ENCODE measurements at places on chromosomes 1 and 21.

DNA sequence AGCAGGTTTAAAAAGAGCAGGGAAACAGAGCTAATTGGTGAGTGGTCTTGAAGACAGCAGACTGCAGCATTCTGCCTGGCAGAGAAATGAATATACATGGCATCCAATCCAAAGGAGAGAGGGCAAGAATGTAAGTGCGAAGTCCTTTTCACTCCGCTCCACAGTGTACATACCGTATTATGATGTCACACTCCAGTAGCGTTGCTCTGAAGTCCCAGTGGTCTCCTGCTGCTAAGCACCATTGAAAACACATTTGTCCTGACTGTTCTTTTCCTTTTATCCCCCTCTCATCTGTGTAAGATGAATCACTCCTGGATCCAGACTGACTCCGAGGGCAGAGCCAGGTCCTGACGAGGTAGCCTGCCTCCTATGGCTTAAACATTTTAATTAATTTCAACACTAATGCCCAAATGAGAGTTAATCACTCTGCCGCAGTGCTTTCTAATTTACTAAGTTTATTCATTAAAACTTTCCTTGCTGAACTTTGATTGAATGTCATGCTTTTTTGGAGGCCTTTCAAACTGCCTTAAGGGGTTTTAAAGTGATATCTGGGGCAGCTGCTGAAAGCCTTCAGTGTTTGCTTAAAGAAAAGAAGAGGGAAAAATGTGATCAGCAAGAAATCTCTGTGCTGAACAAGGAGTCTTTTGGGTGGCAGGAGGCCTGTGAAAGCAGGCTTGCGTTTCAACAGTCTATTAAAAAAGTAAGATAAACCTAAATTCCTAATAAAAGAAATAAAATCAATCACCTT is 227.2 kb downstream of the ATG4C start:
- peak; percentile 84 for DNase-seq

- no peak for DNase-seq
Measured at GRCh38 chr1:205232127-205232820, 4.5 kb downstream of the TMCC2 start.

DNA sequence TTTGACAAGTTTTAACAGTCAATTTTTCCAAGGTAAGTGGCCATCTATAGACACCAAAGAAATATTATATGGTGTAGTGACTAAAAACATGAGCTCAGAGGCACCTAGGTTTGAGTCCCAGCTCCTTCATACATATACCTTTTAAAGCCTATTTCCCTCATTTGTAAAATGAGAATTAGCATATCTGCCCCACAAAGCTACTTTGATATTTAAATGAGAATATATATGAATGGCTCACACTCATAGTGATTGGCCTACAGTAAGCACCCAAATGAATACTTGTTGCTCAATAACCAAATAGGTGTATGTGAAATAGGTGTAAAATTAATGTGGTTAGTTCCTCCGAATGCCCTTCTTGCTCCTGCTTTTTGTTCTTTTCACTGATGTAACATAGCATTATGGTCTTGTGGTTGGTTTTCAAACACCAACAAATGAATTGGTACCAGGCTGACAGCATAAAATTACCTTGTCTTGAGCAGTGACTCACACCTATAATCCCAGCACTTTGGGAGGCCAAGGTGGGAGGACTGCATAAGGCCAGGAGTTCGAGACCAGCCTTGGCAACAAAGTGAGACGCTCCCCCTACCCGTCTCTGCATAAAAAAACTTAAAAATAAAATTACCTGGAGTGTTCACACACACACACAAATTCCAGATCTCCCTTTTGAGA is 25.3 kb downstream of the CNIH4 start:
- no peak for DNase-seq

- DNase-seq, result no peak
Measured at GRCh38 chr1:13679651-13680050, 20.3 kb upstream of the PRDM2 start.

DNA sequence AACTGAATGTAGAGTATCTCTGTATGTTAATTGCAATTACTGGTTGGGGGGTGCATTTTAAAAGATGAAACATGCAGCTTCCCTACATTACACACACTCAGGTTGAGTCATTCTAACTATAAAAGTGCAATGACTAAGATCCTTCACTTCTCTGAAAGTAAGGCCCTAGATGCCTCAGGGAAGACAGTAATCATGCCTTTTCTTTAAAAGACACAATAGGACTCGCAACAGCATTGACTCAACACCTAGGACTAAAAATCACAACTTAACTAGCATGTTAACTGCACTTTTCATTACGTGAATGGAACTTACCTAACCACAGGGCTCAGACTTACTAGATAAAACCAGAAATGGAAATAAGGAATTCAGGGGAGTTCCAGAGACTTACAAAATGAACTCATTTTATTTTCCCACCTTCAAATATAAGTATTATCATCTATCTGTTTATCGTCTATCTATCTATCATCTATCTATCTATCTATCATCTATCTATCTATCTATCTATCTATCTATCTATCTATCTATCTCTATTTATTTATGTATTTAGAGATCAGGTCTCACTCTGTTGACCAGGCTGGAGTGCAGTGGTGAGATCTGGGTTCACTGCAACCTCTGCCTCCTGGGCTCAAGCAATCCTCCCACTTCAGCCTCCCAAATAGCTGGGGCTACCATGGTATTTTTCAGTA is 47.8 kb downstream of the CHML start:
- DNase-seq, result no peak

GRCh38 chr21:17540530-17540929 is 27.7 kb downstream of the CXADR start:
- no peak for DNase-seq

- no peak for DNase-seq
Measured at GRCh38 chr1:3052501-3052900, 16.5 kb upstream of the PRDM16 start.

- peak; percentile 19 for DNase-seq
Measured at GRCh38 chr1:48472638-48473037, 634 bp upstream of the SPATA6 start.

DNA sequence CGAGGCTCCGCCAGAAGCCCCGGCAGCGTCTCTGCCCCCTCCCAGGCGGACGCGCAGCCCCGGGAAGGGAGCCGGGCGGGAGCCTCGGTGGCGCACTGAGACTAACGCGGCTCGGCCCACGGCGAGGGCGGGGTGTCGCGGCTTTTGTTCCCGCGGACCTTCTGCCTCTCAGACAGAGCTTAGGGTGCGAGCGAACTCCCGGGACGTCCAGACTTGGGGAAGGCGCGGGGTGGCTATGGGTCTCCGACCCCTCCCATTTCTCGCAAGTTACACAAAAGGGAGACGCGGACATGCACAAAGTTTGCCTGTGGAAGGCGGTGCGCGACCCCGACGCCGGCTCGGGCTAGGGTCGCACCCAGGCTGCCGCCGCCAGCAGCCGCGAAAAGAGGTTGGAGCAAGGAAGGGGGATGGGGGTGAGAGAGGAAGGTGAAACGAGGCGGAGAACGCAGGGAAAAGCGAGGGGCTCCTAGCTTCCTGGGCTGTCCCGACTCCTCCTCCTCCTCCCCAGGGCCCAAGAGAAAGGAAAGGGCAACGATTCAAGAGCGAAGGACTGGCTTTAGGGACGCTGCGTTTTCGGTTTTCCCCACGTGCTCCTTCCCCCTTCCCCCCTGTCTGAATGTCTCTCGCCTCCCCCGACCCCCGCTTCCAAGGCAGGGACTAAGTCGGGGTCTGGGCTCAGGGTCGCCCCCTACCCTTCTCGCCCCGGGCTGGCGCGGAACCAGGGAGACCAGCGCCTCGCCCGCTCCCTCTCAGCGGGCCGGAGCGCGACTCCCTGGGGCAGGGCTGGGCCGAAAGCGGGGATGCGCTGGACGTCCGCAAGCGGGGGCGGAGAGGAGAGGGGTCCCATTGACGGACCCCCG is 729 bp downstream of the APP start:
- DNase-seq, result peak; percentile 67

DNA sequence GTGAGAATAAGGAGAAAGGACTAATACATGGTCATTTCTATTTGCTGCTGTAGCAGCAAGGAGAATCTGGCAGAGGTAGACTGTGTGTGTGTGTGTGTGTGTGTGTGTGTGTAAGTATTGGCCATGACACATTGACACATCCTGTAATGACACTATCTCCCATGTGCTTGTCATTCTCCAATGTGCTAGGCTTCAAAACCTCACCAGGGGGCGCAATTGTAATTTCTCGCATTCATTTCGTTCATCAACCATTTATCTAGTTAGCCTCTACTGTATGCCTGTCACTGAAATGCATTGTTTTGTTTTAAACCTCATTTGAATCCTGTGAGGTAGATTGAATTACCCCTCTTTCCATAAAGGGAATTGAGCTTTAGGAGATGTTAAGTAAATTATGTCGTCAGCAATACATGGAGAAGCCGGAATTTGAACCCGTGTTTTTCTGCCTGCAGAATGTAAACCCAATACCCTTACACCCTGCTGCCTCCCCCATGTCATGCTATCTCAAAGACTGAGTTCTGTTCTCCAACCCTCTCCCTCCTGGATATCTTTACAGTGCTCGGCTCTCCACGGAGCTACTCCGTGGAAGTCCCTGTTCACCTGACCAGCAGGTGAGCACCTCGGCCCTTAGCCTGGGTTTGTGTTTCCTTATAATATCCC is 100.8 kb downstream of the UCK2 start:
- peak; percentile 64 for DNase-seq

- DNase-seq, result peak; percentile 71
Measured at GRCh38 chr1:6489799-6490180, 1.7 kb downstream of the PLEKHG5 start.

- DNase-seq, result no peak
Measured at GRCh38 chr1:36034692-36035091, 49.2 kb upstream of the TEKT2 start.

DNA sequence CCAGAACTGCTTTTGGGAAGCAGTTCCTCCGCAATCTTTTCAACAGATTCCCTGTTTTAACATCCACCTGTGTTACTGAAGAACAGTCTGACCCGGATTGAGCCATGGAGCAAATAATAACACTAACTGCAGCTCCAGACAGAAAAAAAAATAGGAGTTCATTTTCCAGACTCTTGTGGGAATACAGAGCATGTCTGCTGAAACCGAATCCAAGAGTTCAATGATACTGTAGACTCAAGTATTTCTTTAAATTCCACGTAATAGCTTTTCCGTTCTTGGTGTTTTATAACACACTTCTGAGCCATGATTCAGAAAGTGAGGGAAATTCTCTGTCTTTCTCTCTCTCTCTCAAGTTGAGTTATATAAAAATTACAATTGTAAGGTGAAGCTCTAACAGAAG is 60.6 kb downstream of the DDAH1 start:
- no peak for DNase-seq

DNA sequence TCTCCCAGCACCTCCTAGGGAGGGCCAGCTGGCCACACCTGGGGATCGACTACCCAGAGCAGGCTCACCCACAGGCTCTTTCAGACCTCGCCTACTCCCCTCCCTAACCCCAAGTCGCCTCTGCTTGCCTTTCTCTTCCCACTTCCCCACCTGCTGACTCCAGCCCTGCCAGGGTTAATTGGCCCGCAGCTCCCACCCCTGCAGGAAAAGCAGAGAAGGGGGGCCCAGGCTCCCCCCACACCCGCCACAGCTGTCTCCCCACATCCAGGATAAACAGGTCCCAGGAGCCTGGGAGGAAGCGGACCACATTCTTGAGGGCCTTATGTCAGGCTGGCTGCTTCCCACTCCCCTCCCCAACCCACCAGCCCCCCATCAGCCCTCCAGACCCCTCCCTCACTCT is 45.0 kb downstream of the TAS1R2 start:
- no peak for DNase-seq

GRCh38 chr21:43283136-43283924 is 114.5 kb downstream of the CRYAA start:
- no peak for DNase-seq

DNA sequence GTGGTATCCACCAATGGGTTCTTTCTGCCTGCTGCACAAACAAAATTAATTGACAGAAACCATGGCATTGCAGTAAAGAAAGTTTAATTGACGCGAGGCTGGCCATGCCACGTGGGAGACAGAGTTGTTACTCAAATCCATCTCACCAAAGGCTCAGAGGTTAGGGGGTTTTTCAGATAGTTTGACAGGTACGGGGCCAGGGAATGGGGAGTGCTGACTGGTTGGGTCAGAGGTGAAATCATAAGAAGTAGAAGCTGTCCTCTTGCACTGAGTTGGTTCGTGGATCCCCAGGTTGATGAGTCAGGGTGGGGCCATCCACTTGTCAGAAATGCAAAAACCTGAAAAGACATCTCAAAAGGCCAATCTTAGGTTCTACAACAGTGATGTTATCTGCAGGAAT is 941 bp upstream of the TBCE start:
- DNase-seq, result no peak

DNA sequence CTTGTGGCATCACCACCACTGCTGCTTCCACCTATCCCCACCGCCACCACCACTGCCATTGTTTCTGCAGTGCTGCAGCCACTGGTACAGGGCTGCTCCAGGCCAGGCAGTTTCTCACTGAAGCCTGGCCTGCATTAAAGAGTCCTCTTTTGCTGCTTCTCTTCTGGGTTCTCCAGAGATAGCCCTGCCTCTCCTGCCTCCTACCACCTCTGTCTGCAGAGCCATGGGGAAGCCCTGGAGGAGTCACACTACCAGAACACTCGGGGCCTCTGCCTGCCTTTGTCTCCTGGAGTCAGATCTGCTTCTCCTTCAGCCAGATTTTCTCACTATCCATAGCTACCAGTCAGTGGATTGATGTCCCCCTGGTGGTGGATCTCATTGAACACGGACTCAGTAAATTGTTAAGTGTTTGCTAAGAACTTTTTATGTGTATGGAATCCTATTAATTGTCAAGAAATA is 37.7 kb upstream of the DDAH1 start:
- DNase-seq, result peak; percentile 11

- no peak for DNase-seq
Measured at GRCh38 chr1:78088486-78088885, 42.7 kb downstream of the GIPC2 start.

DNA sequence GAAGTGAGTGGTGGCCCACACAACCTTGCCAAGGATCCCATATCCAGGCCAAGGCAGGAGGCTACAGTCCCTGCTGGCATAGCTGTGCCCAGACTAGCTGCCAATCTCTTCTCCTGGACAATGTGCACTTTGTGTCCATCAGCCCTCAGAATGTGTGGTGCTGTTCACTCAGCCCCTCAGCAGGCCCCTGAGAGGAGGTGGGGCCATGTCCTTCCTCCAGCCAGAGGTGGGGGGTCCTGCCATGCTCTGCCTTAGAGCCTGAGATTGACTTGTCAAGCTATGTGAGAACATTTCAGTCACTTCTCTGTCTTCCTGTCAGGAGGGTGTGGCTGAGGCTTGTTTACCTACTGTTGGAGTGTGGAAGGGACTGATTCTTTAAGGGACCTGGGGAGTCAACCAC is 1.4 kb downstream of the NCF2 start:
- DNase-seq, result no peak

- no peak for DNase-seq
Measured at GRCh38 chr1:113904293-113904673, 316 bp downstream of the AP4B1 start.

Measured in NCI-H345 (cell line).